ENCODE measurements at places on chromosomes 5 and 9.

GRCh38 chr5:161165998-161166660, 314.1 kb upstream of the ATP10B start:
- DNase-seq = no peak

DNA sequence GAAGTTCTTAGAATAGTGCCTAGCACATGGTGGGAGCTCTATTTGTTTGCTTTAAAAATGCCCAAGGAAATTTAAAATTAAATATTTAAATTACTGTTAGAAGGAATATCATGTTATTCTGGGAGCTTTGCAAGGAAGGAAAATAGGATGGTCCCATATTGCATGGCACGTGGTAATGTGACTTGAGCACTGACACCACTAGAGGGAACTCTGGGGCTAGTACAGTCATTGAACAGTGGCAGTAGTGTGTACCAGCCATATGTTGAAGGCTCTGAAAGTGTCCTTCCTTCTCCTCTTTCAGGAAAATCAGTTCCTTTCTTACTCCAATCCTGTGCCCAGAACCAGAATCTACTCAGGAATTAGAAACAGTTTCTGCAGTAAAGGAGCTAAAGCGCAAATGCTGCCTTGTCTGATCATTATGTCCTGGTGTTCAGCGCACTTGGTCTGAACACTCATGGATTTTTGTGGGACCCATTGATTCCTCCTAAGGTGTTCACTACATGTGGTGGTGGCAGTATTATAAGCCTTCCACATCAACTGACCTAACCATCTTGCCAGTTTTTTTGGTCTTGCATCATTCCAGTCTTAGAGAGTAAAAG, 54.1 kb downstream of the GDA start:
- peak; percentile 43 for DNase-seq

GRCh38 chr9:19641046-19641445, 147.8 kb downstream of the SLC24A2 start:
- DNase-seq = no peak

GRCh38 chr5:17135050-17135449, 82.4 kb upstream of the BASP1 start:
- no peak for DNase-seq

DNA sequence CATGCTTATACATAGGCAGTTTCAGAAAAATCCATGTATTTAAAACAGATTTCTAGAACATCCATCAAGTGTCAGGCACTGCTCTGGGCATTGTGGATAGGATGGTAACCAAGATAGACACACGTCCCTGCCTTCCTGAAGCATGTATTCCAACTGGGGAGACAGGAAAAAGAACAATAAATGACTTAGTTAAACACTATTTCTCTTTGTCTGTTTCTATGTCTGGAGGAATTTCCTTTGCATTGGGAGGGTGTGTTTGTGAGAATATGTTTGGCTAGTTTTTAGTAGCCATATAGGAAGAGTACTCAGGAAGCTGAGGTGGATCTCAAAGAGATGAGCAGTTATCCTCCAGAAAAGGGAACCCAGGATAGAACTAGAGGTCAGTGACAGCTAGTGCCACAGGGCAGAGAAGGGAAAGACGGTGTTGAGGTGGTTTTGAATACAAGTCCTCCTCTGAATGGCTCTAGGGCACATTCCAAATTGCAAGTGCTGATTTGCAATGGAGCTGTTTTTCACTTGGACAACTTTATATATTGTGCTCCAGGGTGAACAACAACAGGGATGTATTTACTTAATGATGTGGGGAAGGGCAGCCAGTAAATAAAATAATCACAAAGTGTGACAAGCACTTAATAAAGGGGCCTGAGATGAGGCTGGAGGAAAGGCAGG, 144.7 kb upstream of the SHB start:
- no peak for DNase-seq

GRCh38 chr9:114169029-114169951, 14.0 kb downstream of the COL27A1 start:
- DNase-seq = no peak

GRCh38 chr5:133391354-133392136, 220.8 kb downstream of the FSTL4 start:
- no peak for DNase-seq

- peak; percentile 49 for DNase-seq
Observed at GRCh38 chr5:91641730-91642350, 258.7 kb upstream of the ARRDC3 start.

- DNase-seq = no peak
Observed at GRCh38 chr5:139861889-139862207, 66.2 kb downstream of the PSD2 start.

DNA sequence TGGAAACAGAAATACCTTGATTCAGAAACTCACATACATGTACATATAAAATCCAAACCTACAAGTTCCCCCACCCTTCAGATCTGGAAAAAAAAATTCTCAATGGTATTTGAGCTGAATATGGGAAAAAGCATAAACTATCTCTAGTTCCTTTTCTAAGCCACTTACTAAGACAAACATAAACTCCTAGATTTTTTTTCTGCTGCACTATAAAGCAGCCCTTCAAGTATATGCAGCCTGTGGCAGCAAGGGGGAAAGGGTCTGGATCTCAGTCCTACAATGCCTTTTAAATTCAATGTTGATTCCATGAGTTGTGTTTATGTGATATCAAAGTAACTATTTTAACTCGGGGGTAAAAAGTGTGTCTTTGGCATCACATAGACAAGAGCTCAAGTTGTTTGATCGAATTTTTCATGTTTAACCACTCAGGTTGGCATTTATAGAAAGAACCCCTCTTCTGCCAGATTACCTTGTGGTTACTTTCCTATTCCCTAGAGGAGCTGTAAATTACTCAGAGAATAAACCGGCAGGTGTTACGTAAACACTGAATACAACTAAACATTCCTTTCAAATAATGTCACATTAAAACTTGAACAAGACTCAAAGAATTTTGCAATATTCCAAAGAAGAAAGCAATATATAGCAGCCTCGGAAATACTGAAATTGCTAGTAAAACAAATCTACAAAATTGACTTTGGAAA, 91.8 kb upstream of the FER start:
- no peak for DNase-seq

GRCh38 chr9:121556082-121556481, 56.4 kb upstream of the GGTA1 start:
- no peak for DNase-seq

DNA sequence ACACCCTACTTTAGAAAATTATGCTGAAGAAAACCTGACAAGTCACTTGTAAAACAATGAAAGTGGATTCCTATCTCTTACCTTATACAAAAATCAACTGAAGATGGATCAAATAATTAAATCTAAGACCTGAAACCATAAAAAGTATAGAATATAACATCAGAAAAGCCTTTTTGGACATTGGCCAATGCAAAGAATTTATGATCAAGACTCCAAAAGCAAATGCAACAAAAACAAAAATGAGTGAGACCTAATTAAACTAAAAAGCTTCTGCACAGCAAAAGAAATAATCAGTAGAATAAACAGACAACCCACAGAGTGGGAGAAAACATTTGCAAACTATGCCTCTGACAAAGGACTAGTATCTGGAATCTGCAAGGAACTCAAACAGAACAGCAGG, 303.0 kb upstream of the CDH9 start:
- DNase-seq = no peak

- no peak for DNase-seq
Observed at GRCh38 chr9:128781187-128782070, 5.6 kb upstream of the TBC1D13 start.

DNA sequence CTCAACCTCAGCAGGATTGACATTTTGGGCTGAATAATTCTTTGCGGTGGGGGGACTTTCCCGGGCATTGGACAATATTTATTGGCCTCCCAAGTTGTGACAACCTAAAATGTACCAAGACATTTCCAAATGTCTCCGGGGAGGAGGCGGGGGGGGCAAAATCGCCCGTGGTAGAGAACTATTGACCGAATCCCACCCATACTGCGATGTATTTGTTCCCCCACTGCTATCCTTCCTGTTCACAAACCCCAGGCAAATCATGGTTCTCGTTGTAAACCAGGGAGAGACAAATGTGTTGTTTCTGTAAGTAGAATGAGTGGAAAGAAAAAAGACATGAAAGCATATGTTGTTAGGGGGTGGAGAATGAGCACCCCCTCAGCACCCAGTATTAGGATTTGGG, 141.9 kb downstream of the PSAT1 start:
- DNase-seq = no peak

GRCh38 chr5:157076558-157076957, 17.6 kb upstream of the HAVCR1 start:
- DNase-seq = no peak

DNA sequence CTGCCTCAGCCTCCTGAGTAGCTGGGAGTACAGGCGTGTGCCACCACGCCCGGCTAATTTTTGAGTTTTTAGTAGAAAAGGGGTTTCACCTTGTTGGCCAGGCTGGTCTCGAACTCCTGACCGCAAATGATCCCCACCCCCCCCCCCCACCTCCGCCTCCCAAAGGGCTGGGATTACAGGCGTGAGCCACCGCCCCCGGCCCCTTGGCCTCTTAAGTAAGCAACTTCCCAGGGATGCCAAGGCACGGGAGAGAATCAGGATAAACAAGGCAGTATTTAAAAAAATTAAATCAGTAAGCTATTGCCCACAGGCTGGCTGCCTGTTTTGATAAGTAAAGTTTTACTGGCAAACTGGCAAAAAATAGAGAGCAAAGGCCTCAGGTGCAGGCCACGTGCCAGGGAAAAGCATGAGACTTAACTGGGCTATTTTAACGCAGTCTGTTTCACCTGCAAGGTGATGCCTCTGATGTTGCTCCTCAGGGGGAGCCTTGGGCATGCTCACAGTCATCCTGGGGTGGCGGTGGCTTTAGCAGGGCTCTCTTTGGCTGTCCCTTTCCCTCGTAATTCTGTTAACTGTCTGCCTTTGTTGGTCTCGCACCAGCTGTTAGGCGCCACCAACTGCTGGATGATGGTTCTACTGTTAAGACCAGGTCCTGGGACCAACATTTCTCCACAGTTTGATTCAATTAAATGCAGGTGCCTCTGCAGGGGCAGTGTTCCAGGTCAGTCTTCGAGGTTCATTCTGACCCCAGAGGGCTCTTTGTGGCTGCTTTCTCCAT, 19.4 kb upstream of the RNF130 start:
- no peak for DNase-seq

DNA sequence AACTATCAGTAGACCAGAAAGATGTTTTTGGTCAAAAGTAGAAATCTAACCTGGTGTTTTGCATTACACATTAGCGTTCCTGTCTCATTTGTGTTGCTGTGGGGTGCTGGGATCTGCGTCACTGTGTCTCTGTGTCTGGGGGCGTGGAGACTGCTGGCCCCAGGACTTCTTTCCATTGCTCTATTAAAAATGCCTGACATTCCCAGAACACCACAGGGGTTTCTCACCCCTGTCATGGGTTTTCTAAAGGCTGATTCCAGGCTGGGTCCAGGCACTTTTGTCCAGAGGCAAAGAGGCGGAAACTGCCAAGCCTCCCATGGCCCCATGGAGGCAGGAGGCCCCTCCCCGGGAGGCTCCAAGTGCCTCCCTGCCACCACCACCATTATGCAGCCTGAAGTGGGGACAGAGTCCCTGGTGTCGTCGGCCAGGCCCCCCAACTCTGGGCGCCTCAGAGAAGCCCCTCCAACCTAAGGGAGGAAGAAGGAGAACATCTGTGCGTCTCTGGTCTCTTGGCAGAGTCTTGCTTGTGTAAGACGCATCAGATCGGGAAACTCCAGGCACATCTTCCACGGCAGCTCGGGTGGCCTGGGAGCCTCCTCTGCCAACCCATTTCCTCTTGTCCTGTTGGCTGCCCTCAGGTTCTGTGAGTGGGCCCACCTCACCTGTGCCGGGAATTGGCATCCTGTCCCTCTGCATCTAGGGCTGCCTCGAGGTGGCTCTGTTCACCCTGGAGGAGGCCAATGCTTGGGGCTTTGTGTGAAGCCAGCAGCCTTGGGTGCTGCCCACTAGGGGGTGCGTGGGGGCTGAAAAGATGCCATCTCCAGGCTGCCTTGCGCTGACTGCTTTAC, 13.8 kb upstream of the PLEKHG4B start:
- DNase-seq = peak; percentile 70

DNA sequence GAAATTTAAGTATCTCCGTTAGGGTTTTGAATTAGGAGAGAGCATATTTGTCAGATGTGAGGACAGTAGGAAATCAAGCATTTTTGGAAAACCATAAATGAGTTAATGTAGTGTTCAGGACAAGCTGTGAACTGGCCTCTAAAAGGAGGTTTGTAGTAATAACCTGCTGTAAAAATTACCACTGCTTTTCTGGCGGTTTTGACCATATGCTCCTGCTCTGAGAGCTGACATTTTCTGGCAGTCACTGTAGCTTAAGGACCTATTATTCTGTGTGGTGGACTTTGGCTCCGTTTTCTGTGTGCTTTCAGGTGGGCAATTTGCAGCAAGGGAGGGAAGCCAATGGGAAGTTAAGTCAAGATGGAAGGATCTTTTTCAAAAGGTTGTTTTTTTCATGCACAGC, 111.1 kb downstream of the SGCD start:
- no peak for DNase-seq

- DNase-seq = no peak
Observed at GRCh38 chr9:110443146-110443865, 105.6 kb upstream of the TXNDC8 start.

GRCh38 chr9:32928145-32928763, 73.2 kb downstream of the APTX start:
- DNase-seq = no peak

DNA sequence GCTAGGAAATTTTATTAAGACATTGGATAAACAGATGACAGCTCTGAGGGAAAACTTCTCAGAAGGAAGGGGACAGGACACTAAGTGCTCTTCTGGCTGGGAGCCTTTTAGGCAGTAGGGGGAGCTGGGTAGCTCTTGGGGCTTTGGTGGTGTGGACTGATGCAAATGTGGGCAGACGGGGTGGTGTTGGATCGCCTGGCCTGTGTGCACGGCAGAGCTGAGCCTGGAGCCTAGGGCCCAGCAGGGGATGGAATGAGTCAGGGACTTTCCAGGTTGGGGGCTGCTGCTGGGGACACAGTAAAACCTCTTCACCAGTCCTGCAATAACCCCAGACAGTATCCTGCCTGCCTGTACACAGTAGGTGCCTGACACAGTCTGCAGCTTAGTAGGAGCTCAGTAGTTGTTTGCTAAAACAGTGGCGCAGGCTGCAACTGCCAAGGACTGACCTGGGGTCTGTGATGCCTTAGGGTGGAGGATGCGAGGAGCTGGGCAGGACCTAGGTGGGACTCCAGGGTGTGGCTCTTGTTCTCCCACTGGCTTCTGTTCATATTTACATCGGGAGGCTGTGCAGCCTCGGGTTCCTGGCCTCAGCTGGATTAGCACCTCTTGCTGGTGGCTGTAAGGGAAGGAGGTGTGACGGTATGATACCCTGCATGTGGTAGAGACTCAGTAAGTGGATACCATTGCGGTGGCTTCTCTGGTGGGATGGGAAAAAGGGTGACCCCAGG, 83.8 kb downstream of the DAB2IP start:
- DNase-seq = peak; percentile 51

GRCh38 chr5:58484505-58484904, 6.7 kb upstream of the GAPT start:
- DNase-seq = no peak

DNA sequence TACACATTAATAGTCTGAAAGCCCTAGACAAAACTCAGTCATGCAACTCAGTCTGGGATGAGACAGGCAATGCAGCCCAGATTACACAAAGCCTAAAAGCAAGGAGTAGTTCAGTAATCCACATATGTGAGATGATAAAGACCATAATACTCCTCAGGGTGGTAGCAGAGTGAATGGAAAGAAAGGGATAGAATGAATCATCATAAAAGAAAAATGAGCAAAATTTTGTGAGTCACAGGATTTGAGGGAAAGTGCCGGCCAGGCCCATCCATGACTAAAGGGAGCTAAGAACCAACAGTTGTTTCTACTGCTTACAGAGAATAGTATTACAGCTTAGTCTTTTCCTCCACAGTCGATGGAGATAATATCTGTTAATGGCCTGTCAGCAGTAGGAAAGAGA, 90.0 kb upstream of the POU5F2 start:
- DNase-seq = peak; percentile 1

- no peak for DNase-seq
Observed at GRCh38 chr9:132192728-132193127, 30.9 kb downstream of the NTNG2 start.
